ENCODE measurements at places on chromosomes 6 and 20. TPM values are rescaled to one million over a fixed set of nuclear protein-coding genes. Genes with fewer than 3 reads are reported as not detected.

CD109 gene
- 5.3 TPM for total RNA-seq

GRCh38 chr6:164612751-164613150 lies 696.7 kb downstream of the C6orf118 start:
- no peak for DNase-seq

USP49 gene
- total RNA-seq, result 20.2 TPM

CYP39A1 gene
- 1.8 TPM for total RNA-seq

DNA sequence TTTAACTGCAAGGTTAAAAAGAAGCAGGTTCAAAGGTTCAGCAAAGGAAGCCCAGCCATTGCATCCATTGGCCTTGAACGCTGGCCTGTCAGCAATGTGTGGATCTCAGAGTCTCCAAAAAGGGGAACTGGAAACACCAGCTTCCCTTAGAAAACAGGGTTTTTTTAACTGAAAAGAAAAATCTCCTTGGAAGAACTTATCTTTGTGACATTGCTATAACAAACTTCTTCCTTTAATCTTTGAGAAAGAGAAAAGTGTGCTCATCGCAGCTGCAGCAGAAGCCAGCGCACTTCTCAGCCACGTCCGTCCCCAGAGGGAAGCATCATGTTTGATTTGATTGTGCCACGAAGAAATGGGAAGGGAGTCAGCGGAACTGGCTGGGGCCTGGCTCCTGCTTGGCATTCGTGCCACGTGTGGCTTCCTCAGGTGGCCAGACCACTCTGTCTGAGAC lies 215.0 kb downstream of the SYNDIG1 start:
- no peak for DNase-seq

All from GM23338 (cell line).